ENCODE measurements at places on chromosomes 16 and 17.
A peak's percentile ranks its signal among the peaks of the same experiment; 100 is the strongest.

GRCh38 chr17:861364-861763 lies 79.2 kb downstream of the MRM3 start:
- DNase-seq: no peak

GRCh38 chr17:39939588-39940419 lies 12.3 kb downstream of the LRRC3C start:
- DNase-seq: no peak

DNA sequence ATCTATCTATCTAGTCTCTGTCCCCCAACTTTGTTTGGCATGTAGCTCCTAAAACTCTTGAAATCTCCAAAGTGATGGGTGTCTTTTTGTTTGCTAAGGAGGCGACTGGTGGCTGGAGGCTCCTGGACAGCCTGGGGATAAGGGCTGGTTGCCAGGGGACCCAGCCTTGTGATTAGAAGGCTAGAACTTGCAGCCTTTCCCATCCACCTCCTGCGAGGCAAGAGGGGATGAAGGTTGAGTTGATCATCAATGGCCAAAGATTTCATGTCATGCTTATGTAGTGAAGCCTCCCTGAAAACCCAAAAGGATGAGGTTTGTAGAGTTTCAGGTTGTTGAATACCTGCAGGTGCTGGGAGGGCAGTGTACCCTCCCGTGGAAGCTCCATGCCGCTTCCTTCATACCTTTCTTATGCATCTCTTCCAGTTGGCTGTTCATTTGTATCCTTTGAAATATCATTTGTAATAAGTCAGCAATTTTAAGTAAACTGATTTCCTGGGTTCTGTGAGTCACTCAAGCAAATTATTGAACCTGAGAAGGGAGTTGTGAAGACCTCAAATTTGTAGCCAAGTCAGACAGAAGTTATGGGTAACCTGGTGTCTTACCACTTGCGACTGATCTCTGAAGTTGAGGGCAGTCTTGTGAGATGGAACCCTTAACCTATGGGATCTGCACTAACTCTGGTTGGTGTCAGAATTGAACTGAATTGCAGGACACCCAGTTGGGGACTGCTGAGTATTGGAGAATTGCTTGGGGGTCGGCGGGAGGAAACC lies 202.4 kb downstream of the SEC14L1 start:
- peak; percentile 9 for DNase-seq

- no peak for DNase-seq
Measured at GRCh38 chr17:67477687-67478086, 100.6 kb downstream of the PITPNC1 start.

- DNase-seq: no peak
Measured at GRCh38 chr16:88646345-88647034, 4.4 kb downstream of the CYBA start.

GRCh38 chr16:85396879-85397871 lies 215.9 kb upstream of the GSE1 start:
- peak; percentile 49 for DNase-seq

- DNase-seq: no peak
Measured at GRCh38 chr16:47905771-47906170, 250.0 kb downstream of the ABCC12 start.

DNA sequence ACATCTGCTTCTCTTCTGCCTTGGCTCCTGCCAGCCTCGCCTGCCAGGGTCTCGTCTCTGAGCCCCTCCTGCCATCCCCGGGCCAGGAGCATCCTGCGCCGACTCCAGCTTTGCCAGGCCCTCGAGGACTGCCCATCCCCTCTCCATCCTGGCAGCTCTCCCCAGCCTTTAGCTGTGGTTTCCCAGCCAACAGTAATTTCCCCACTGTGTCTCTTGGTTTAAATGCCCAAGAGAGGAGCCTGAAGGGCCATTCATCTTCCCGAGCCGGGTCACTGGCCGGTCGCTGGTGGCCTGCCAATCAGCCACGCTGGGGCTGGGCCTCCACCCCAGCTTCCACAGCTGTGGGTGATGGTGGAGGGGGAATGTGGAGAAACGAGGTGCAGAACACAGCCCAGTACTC lies 47.8 kb downstream of the MRC2 start:
- no peak for DNase-seq

DNA sequence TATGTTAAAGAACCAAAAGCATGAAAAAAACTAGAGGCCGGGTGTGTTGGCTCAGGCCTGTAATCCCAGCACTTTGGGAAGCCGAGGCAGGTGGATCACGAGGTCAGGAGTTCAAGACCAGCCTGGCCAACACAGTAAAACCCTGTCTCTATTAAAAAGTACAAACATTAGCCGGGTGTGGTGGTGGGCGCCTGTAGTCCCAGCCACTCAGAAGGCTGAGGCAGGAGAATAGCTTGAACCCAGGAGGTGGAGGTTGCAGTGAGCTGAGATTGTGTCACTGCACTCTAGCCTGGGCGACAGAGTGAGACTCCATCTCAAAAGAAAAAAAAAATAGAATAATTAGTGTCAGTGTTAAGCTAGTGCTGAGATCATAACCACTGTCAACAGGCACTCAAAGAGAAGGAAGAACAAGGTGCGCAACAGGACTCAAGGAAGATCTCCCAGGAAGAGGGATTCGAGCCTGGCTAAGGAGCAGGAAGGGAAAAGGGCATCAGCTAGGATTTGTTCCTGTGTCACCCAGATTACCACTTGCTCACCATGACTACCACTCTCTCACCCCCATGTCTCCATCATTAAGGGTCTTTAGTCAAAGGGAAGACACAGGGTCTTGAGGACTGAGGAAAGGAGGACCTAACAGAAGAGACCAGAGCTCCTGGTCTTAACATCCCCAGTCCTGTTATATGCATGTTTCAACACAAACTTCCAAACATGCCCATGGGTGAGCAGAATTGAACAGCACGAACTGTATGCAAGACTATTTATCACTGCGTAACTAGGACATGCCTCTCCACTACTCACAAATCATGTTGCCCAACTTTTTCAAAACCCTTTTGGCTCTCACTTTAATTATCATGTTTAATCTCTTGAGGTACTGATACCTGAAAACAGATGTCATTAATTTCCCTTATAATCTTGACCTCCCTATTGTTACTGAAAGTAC lies 88.3 kb upstream of the PLEKHM1 start:
- DNase-seq: no peak

GRCh38 chr17:58309918-58310259 lies 18.7 kb downstream of the TSPOAP1 start:
- DNase-seq: no peak

DNA sequence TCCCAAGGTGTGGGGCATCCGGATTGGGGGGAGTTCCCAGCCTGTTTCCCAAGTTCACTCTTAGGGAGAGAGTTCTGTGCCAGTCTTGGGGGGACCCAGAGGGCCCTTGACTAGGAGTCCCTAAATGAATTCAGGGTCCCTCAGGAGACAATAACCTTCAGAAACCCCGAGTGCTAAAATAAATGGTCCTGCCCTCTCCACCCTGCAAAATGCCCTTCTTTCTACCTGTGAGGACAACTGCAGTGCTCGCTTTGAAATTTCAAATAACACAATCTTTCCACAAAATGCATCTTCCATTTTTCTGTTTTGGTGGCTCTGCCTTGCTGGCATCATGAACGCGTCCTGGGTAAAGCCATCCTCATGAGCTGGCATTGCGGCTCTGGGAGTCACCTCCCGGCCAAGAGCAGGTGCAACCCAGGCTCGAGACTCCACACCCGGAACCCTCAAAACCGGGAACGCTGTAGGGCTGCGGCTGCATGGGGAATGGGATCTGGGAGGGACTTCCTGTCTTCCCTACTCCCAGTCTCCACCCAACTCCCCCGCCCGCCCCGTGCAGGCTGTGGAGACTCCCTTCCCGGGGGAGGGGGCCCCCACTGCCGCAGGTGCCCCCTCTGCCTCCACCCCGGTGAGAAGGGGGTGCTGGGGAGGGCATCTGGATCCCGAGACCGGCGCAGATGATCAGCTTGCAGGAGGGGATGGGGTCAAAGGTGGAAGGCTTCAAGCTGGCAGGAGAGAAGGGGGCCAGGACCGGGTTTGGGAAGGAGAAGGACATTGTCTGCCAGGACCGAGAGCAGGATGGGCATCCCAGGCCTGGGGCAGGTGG lies at the start of gene ZNF205:
Gene ZNF205 (plus strand): TSS at position 529 of the 823 bp plus-strand sequence. CDS start 845 bp downstream, outside the sequence.
- peak; percentile 84 for DNase-seq

GRCh38 chr16:84833144-84833500 lies 13.3 kb downstream of the CRISPLD2 start:
- DNase-seq: no peak

- no peak for DNase-seq
Measured at GRCh38 chr17:80219763-80220053, 425 bp downstream of the SGSH start.

- no peak for DNase-seq
Measured at GRCh38 chr17:51434434-51435170, 174.3 kb downstream of the UTP18 start.

- DNase-seq: no peak
Measured at GRCh38 chr16:22885951-22886350, 72.0 kb downstream of the HS3ST2 start.

DNA sequence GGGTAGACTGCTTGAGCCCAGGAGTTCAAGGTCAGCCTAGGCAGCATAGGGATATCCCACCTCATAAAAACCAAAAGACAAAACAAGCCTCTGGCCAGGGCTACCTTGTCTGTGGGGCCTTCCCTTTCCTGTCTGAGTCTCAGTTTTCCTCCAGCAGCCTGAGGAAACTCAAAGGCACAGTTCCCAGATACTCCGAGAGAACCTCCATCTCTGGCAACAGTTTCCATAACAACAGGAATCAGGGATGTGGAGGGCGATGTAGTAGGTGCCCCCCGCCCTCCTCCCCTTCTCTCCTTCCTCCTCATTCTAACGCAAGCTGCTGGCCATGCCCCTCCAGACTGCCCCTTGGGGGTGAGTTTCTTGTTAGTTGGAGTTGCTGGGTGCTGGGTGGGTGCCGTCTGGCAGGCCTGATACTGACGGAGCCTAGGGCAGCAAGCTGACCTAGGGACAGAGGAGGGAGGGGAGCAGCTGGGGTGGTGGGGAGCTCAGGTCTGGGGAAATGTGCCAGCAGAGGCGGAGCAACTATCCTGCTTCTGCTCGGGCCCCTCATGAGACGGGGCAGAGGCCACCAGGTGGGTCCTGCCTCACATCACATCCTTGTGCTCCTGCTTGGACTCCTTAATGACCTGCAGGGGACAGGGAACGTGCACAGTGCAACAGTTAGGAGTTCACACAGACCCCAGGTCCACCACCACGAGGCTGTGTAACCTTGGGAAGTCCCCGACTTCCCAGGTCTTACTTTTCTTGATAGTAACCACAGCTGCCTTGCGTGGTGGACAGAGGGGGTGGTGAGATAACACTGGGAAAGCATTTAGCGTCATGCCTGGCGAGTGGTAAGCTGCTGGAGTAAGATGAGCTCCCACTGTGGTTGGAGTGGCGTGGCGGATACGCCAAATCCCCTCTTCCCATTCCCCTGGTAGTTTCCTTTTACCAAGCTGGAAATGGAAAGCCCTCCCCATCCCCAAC lies 7.8 kb upstream of the EFTUD2 start:
- DNase-seq: no peak

DNA sequence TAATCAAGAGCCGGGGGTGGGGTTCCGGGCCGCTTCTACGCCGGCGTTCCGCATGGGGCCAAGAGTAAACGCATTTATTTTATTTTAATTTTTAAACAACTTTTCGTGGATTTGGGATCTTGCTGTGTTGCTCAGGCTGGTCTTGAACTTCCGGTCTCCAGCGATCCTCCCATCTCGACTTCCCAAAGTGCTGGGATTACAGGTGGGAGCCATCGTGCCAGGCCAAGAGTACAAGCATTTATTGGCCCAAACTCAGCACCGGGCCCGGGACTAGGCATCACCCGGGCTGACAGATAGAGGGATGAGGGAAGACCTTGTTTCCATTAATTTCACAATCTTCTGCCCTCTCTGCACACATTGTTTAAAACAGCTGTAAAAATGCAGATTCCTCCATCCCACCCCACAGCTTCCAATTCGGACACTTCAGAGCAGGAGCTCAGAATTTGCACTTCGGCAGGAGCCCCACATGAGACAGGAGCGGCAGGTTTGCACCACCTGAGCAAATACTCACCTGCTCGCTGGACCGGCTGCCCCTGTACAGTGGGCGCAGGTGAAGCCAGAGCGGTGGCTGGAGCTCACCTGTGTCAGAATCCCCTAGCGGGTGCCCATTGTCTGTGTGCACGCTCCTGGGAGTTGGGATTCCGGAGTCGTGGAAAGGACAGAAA lies 663 bp upstream of the GINS2 start:
- DNase-seq: no peak

DNA sequence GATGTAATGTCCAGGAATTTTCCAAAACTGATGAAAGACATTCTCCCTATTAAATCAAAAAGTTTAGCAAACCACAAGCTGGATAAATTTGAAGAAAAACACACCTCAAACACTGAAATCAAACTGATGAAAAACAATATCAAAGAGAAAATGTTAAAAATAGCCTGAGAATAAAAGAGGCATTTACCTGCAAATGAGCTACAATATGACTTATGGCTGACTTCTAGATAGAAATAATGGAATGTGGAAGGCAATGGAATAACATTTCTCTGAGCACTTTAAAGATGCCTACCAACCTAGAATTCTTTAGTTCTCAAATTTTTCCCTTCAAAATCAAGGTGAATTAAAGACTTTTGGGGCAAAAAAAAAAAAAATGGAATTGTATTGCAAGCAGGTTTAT lies 52.4 kb upstream of the HSBP1 start:
- DNase-seq: no peak

DNA sequence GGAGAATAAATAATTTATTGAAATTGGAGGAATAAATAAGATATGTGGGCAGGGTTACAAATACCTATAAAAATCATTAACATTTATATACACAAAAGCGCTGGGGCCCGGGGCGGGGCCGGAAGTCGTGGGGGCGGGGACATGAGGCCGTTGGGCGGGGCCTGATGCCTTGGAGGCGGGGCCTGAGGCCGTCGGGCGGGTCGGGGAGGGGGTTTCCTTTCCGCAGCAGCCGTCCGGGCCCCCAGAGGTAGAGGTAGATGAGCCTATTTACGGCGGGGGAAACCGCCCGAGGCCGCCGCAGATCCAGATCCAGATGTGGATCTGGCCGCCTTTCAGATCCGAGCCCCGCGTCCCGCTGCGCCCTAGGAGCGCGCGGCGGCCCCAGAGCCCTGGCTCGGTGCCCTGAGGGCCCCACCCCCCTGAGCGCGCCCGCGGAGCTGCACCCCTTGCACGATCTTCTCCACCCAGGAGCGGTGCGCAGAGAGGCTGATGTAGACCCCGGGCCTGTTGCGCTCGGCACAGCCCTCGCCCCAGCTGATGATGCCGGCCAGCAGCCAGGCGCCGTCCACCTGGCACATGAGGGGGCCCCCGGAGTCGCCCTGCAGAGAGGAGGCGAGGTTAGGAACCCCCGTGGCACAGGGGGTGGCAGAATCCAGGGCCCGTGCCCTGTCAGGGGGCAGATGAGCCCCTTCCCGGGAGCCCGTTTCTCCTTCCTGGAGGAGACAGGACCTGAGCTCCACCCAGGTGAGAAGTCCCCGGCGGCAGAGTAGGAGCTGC lies 5.1 kb downstream of the PRSS22 start:
- no peak for DNase-seq

GRCh38 chr17:47720196-47720595 lies 12.8 kb upstream of the TBX21 start:
- no peak for DNase-seq

GRCh38 chr16:86095906-86096485 lies 197.0 kb downstream of the IRF8 start:
- no peak for DNase-seq

- no peak for DNase-seq
Measured at GRCh38 chr17:34736611-34737010, 157.2 kb downstream of the TMEM132E start.
